Stimulated activated CD8-positive, alpha-beta memory T cell treated with anti-CD3 and anti-CD28 coated beads, Interleukin-12 subunit alpha, Interleukin-12 subunit beta, amount 100 ng/mL, for 1 hour (primary cell): ENCODE measurements at places on chromosomes 7 and 10.

GRCh38 chr7:152341039-152341913, 94.5 kb downstream of the KMT2C start:
- DNase-seq, result no peak

DNA sequence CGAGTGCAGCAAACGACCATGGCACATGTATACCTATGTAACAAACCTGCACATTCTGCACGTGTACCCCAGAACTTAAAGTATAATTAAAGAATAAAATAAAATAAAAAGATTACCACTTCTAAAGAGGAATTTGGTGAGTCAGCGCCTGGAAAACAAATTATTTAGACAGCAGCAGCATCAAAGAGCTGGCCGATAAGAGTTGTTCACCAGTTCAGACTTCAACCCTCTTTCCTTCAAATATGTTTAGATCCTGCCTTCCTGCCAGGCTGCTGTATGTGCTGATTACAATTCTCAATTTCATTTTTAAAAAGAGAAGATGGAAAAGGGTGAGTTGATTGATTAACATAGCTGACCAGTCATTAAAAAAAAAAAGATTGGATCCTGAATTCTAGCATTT, 672.0 kb upstream of the NRP1 start:
- no peak for DNase-seq

GRCh38 chr10:98262571-98262970, 5.4 kb downstream of the LOXL4 start:
- DNase-seq, result no peak

- DNase-seq, result no peak
Observed at GRCh38 chr7:93060865-93061264, 56.9 kb downstream of the SAMD9 start.

GRCh38 chr7:1968397-1969111, 264.2 kb downstream of the MAD1L1 start:
- DNase-seq, result no peak
